ENCODE measurements at places on chromosomes 11 and 22. TPM values are rescaled to one million over a fixed set of nuclear protein-coding genes. Genes with fewer than 3 reads are reported as not detected.

The PRSS23 gene
- total RNA-seq = 410 TPM

The CLMP gene
- 23.7 TPM for total RNA-seq

The NRXN2 gene
- total RNA-seq = 0.19 TPM

The PTPN5 gene
- not detected for total RNA-seq

The UBASH3B gene
- total RNA-seq = 36.5 TPM

The NEU3 gene
- 3.9 TPM for total RNA-seq

The CFAP300 gene
- total RNA-seq = 5.4 TPM

The OR2AT4 gene
- total RNA-seq = not detected

The OR8G1 gene
- not detected for total RNA-seq

The SPON1 gene
- not detected for total RNA-seq

The SLC22A6 gene
- total RNA-seq = not detected

The JAML gene
- total RNA-seq = not detected

The TBX1 gene
- 5.0 TPM for total RNA-seq

The OR56A3 gene
- total RNA-seq = not detected

The ANKK1 gene
- not detected for total RNA-seq

The UFD1 gene
- total RNA-seq = 99.2 TPM

The ZDHHC13 gene
- 16.7 TPM for total RNA-seq

The GLB1L2 gene
- 2.2 TPM for total RNA-seq

The OR10A2 gene
- not detected for total RNA-seq

The B3GAT1 gene
- not detected for total RNA-seq

The MS4A8 gene
- total RNA-seq = not detected

The C11orf52 gene
- 0.18 TPM for total RNA-seq

The VSIG10L2 gene
- total RNA-seq = not detected

The OR8D4 gene
- total RNA-seq = not detected

The ARHGAP8 gene
- total RNA-seq = 1.6 TPM

The OR52I1 gene
- not detected for total RNA-seq

The SLC25A18 gene
- total RNA-seq = 0.45 TPM

The BLID gene
- total RNA-seq = not detected

The KRTAP5-5 gene
- not detected for total RNA-seq

The ACR gene
- total RNA-seq = not detected

The DRD4 gene
- 0.32 TPM for total RNA-seq

The TRIM48 gene
- total RNA-seq = not detected

The ATL3 gene
- 30.3 TPM for total RNA-seq

The SLC29A2 gene
- 7.0 TPM for total RNA-seq

The USP35 gene
- total RNA-seq = 9.2 TPM

The MIAT gene
- total RNA-seq = 0.27 TPM

The SCUBE1 gene
- 0.26 TPM for total RNA-seq

The RAC2 gene
- 0.29 TPM for total RNA-seq

The TRIOBP gene
- 33.8 TPM for total RNA-seq

The TLCD5 gene
- 7.9 TPM for total RNA-seq

The B4GALNT4 gene
- total RNA-seq = 15.4 TPM

The PSMC3 gene
- total RNA-seq = 189 TPM

The LRRC74B gene
- not detected for total RNA-seq

The KIAA1671 gene
- total RNA-seq = 8.9 TPM

The BCO2 gene
- total RNA-seq = 1.1 TPM

The CEND1 gene
- 2.2 TPM for total RNA-seq

The SSH3 gene
- 30.3 TPM for total RNA-seq

The GDPD4 gene
- not detected for total RNA-seq

The OR51A4 gene
- total RNA-seq = not detected

The ISX gene
- not detected for total RNA-seq

The FXYD6 gene
- 0.19 TPM for total RNA-seq

The MED19 gene
- 26.3 TPM for total RNA-seq

The PRR5L gene
- 15.1 TPM for total RNA-seq

The KCNE3 gene
- total RNA-seq = not detected

The TBX10 gene
- total RNA-seq = not detected

The OR5B21 gene
- total RNA-seq = not detected

The RCN1 gene
- 160 TPM for total RNA-seq

The IFITM10 gene
- 1.0 TPM for total RNA-seq

The IL17REL gene
- total RNA-seq = 0.04 TPM

Measured in A549 treated with Mapracorat at 1 μM for 4 hours (cell line).